ENCODE measurements at places on chromosomes 5 and 9. TPM values are rescaled to one million over a fixed set of nuclear protein-coding genes. Genes with fewer than 3 reads are reported as not detected.

Gene GARIN3
- total RNA-seq, result not detected

Gene SOX30
- total RNA-seq, result not detected

Gene SLC22A4
- total RNA-seq, result 0.37 TPM

Gene IL9
- total RNA-seq, result not detected

Gene AQP3
- total RNA-seq, result 2.9 TPM

Gene DMRT3
- total RNA-seq, result 1.7 TPM

Gene C8G
- 14.5 TPM for total RNA-seq

Gene ATP6V1G1
- total RNA-seq, result 156 TPM

Gene KIF24
- total RNA-seq, result 0.78 TPM

Gene ZNG1A
- total RNA-seq, result 33.5 TPM

Gene VCP
- 297 TPM for total RNA-seq

Gene ZNF300
- total RNA-seq, result 33.9 TPM

Gene NR2F1-AS1
- total RNA-seq, result 0.39 TPM

Gene SPOCK1
- total RNA-seq, result 25.4 TPM

- no peak for DNase-seq
These were observed 122.6 kb downstream of the FBXL17 start for GRCh38 chr5:108259306-108259705.

DNA sequence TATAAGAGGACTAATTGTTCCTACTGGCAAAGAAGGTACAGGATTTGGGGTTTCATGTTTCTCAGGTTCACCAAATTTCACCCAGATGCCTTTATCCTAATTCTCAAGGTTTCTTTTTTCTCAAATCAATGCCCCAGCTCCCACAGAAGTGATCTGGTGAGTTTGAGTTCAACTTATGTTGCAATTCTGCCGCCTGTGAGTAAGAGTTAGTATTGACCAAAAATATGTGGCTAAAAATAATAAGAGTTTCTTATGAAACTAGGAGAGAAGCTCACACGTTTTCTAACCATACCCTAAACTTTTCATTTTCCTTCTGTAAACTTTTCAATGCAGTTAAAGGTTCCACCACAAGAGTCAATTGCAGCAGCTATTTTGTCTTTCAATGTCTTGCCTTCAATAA is 15.1 kb downstream of the SLCO6A1 start:
- DNase-seq, result no peak

DNA sequence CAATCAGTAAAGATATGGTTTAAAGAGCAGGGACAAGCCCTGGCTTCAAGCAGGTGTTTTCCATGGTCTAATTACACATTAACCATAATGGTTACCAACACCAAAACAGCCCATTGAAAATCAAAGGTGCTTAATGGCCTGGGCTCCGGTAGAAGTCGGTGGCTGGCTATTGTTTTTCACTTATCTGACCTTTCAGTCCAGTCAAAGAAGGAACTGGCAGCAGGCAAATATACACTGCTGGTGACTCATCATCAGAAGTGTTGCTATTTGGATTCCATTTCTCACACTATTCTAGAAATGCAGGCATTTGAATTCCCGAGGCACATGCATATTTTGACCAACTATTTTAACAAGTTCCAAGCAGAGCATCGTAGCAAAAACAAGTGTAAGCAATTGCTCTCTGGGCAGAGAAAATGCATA is 26.3 kb upstream of the GABRP start:
- DNase-seq, result no peak

DNA sequence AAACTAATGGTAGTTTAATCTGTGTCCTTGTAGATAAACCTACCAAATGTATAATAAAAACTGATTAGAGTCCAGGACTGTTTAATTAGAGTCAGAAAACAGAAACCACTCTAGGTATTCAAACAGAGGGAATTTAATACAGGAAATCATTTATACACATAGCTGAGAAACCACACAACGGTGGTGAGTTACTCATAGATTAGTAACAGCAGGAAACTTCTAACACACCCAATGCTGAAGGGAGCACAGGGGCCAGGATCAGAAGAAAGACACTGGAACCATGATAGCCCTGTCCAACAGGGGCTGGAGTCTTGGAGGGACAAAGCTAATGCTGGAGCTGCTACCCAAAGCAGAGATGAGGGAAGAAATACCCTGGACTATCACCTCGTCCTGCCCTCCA is 321.0 kb downstream of the ACTL7B start:
- DNase-seq, result no peak

DNA sequence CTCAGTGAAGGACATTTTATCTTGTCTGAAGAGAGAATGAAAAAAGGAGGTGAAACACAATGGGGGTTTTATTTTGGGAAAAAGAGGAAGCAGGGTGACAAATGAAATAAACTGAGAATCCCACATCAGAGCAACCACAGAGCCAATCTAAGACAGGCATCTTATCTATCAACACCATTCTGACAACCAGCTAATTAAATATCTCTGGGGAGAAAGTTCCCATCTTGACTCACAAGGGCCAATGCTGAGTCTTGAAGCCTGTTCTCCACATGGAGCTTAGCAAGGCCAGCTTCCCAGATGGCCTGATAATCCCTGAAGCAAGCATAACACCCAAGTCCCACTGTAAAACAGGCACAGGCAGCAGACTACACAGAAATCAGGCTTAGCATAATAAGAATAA is 30.4 kb downstream of the DPYSL3 start:
- DNase-seq, result no peak

GRCh38 chr9:132415181-132415580 is 5.2 kb downstream of the CFAP77 start:
- no peak for DNase-seq

GRCh38 chr5:142719836-142720370 is 34.0 kb upstream of the FGF1 start:
- no peak for DNase-seq

DNA sequence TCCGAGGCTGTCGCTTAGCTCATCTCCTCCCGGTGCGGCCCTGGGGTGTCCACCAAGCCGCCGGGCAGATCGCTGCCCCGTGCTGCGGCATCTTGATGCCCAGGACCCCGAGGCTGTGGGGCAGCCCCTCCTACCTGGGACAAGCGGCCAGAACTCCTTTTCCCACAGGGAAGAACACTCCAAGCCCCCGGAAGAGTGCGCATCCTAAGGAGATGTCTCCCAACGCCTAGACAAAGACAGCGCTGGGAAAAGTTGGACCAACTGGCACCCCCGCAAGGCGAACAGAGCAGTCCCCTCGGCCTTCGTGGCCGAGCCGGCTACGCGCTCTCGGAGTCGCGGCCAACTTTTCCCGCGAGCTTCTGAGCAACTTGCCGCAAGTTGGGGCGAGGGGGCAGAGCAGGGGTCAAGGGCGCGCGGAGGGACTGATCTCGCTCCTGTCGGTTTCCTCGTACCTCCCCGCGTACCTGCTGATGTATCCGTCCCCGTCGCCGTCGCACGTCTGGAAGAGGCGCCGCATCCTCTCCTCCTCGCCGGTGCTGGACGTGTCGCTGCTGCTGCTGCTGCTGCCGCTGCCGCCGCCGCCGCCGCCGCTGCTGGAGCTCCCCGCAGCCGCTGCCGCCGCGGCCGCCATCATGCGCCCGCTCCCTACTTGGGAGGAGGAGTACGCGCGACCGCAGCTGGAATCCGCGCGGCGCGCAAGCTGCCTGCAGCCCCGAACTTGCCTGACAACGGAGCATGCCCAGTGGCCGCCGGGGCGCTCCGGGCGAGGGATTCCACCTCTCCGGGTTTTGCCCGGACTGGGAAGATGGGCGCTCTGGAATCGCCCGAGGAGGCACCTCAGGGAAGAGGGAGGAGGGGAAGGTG is at the start of gene MCC:
MCC (minus strand) TSS at position 673 of the 864 bp plus-strand sequence.
- peak; percentile 95 for DNase-seq

GRCh38 chr5:25066239-25066638 is 421.5 kb upstream of the CDH10 start:
- no peak for DNase-seq

DNA sequence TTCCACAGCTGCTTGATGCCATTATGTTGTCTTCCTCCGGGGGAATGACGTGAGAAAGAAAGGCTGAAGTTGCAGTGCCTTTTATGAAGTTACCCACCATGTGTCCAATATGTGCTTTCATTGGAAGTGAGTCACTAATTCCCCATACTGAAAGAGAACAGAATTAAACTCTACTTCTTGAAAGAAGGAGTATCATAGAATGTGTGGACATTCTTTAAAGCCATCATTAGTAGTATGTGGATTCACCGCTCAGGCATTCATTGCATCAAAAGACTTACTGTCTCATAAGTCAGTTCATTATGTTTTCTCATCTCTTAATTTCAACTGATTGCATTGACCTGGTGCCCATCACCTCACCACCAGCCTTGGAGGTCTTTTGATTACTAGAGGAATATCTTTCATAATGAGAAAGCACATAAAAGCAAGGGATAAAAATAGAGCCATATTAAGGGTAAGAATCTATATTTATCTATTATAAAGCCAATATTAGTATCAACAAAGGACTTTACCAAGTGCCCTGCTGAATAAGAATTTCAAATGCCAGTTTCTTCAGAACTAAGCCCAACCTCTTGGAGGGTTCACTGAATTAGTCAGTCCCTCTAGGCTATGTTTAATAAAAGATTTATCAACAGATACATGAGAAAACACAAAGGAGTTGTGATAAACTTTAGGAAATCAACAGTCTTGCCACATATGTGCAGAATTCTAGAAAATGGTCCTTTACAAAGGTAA is 516.1 kb downstream of the NTRK2 start:
- DNase-seq, result no peak

DNA sequence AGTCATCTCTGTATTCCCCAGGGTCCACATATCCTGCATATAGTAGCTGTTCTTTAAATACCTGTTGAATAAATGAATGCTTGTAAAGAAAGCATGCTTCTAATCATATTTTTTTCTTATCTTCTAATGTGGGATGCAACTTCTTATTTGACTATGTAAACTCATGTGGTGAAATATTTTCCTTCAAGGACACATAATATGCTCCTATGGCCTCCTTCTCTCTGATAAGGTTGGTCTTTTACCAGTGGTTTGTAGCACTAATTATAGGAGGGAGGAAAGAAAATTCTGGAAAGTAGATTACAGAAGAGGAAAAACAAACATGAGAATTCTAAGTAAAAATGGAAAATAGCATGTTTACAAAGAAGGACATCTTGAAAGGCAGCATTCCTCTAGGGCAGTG is 28.6 kb upstream of the C5orf63 start:
- DNase-seq, result no peak

DNA sequence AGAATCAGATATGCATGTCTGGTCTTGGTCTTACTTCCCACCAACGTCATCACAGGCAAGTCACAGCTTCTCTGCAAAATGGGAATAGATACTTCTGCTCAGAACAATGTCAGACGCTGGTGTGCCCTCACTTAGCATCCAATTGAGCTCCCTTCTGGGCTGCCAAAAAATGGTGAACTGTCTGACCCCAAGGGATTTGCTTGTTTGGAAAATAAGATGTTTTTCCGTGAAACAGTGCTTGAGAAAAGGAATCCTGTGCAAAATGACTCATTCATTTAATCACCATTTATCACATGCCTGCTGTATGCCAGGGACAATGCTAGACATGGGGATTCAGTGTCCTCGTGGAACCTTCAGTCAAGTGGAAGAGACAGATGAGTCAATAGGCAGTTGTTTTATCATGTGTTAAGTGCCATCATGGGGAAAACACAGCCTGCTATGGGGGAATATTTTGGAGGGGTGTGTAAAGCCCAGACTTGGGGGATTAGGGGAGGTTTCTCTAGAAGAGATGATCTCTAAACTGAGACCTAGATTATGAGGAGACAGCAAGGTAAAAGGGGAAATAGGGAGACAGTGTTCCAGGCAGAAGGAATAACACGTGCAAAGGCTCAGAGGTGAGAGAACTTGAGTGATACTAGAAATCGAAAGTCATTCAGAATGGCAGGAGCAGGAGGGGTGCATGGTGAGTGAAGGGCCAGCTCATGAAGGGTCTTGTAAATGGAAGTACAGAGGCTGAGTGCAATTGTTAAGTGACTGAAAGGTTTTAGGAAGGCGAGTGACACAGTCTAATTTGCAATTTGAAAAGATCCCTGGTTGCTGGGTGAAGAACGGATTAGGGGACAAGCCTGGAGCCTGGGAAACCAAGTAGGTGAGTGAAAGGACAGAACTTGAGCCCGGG is 3.9 kb downstream of the NIPAL4 start:
- no peak for DNase-seq

GRCh38 chr9:128786681-128787601 is at the start of gene TBC1D13:
TBC1D13 (plus strand) TSS chr9:128787253; CDS start chr9:128787354, 101 bp downstream.
- DNase-seq, result peak; percentile 93

GRCh38 chr5:10932426-10932825 is 171.4 kb upstream of the DAP start:
- DNase-seq, result no peak
